Tracheal epithelial cell (primary cell): ENCODE measurements at places on chromosomes 13 and 19. TPM values are rescaled to one million over a fixed set of nuclear protein-coding genes. Genes with fewer than 3 reads are reported as not detected.

Gene CLC
- not detected in 2 replicates for total RNA-seq

Gene NLRP4
- total RNA-seq: not detected in 2 replicates

Gene LONP1
- total RNA-seq: 137 and 179 TPM in 2 replicates

Gene PCSK4
- total RNA-seq: 0.43 and 3.4 TPM in 2 replicates

Gene CCDC169
- 0.24 and 2.3 TPM in 2 replicates for total RNA-seq

Gene KLK3
- under 0.01 and 0.43 TPM in 2 replicates for total RNA-seq

Gene VSTM2B
- total RNA-seq: not detected in 2 replicates

Gene SSC5D
- total RNA-seq: 0.24 TPM in 1 of 2 replicates, not detected in the other

Gene FPR3
- total RNA-seq: not detected in 2 replicates

Gene VAV1
- 1.7 and 2.3 TPM in 2 replicates for total RNA-seq

Gene GPR183
- total RNA-seq: 0.24 TPM in 1 of 2 replicates, not detected in the other

Gene TMPRSS9
- total RNA-seq: not detected in 2 replicates

Gene NKPD1
- 0.85 and 0.96 TPM in 2 replicates for total RNA-seq

Gene CD37
- total RNA-seq: 0.21 TPM in 1 of 2 replicates, not detected in the other

Gene SLC6A16
- under 0.01 TPM in 1 of 2 replicates, not detected in the other for total RNA-seq

Gene MTUS2
- under 0.01 TPM in 1 of 2 replicates, not detected in the other for total RNA-seq

Gene SHISA7
- not detected in 2 replicates for total RNA-seq

Gene ZNF560
- total RNA-seq: 0.43 and 0.72 TPM in 2 replicates

Gene ZNF709
- 0.64 and 0.96 TPM in 2 replicates for total RNA-seq

Gene CEACAM3
- total RNA-seq: not detected in 2 replicates

Gene ZNF613
- total RNA-seq: 5.8 and 6.7 TPM in 2 replicates

Gene CAMSAP3
- total RNA-seq: 3.8 and 12.3 TPM in 2 replicates

Gene CEACAM7
- total RNA-seq: 0.24 TPM in 1 of 2 replicates, not detected in the other

Gene NLRP12
- not detected in 2 replicates for total RNA-seq

Gene TICAM1
- 4.3 and 14.5 TPM in 2 replicates for total RNA-seq

Gene PODNL1
- 0.21 and 0.72 TPM in 2 replicates for total RNA-seq

Gene N4BP2L2
- 54.2 and 87.4 TPM in 2 replicates for total RNA-seq
